ENCODE measurements at places on chromosomes 3 and 15.

DNA sequence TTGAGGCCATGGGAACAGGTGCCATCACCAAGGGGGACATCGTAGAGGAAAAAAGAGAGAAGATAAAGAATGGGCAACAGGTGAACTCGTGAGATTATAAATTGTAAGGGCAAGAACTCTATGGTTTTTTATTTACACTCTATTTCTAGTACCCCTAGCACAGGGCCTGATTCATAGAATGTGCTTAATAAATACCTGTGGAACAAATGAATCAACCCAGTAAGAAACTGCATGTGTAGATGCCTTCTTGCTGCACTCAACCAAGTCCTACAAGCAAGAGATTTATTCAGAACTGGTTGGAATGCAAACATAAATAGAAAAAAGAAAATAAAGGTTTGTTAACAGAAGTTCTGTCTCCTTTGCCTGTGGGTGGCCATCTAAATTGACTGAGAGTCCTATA is 18.7 kb upstream of the KPNA1 start:
- no peak for DNase-seq

GRCh38 chr15:81573098-81573746 is 199.2 kb upstream of the TMC3 start:
- DNase-seq = no peak

DNA sequence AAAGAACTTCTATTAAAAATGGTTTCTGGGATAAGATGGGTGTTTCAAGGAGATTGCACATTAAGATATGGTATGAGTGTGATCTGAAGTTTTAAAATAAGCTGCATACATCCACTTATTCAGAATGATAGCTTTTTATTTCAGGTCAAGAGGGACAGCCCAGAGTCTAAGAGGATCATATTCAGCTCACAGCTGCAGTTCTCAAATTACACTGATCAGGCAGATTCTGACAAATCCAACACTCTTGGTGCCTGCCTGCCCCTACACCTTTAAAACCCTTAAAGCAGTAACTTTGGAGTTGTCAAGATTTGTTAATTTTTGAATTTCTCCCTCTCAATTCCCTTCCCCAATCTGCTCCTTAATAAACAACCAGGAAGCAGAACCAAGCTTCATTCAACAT is 9.1 kb upstream of the TMEM87A start:
- no peak for DNase-seq

GRCh38 chr3:167814441-167814951 is 79.0 kb downstream of the SERPINI1 start:
- peak; percentile 79 for DNase-seq

GRCh38 chr15:44735482-44736180 is 697 bp upstream of the TRIM69 start:
- no peak for DNase-seq

DNA sequence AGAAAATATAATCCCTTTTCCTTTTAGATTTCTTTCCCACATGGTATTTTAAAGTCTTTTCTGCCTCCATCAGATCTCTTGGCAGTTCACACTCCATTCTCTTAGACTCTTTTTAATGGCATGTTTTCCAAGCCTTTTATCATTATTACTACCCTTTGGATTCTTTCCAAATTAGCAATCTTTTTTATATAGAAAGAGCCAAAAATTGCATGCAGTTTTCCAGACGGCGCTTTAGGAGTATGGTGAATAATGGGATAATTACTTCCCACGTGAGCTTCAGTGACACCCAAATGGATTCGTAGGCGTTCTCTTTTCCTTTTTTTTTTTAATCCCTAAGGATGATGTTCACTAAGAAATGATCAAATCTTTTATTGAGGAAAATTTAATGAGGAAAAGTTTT is 354.8 kb upstream of the DNAJC19 start:
- DNase-seq = no peak

- DNase-seq = no peak
These were observed 325.5 kb downstream of the CHST2 start for GRCh38 chr3:143445118-143445517.

- DNase-seq = peak; percentile 19
These were observed 55.3 kb upstream of the CA12 start for GRCh38 chr15:63436872-63437375.

DNA sequence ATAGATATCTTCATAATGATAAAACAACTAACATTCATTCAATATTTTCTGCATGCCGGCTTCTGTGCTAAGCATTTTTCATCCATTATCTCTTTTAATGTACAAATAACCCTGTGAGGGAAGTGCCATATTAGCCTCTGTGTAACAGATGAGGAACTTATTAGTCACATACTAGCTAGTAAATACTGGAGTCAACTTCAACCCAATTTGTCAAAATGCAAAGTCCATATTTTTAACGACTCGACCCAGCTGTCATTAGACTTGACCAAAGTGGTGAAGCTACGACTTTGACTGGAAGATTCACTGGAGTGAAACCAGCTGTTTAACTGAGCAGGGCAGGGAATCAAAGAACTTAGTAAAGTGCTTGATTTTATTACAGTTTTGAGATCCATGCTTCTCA is 41.6 kb downstream of the PARP15 start:
- DNase-seq = no peak

DNA sequence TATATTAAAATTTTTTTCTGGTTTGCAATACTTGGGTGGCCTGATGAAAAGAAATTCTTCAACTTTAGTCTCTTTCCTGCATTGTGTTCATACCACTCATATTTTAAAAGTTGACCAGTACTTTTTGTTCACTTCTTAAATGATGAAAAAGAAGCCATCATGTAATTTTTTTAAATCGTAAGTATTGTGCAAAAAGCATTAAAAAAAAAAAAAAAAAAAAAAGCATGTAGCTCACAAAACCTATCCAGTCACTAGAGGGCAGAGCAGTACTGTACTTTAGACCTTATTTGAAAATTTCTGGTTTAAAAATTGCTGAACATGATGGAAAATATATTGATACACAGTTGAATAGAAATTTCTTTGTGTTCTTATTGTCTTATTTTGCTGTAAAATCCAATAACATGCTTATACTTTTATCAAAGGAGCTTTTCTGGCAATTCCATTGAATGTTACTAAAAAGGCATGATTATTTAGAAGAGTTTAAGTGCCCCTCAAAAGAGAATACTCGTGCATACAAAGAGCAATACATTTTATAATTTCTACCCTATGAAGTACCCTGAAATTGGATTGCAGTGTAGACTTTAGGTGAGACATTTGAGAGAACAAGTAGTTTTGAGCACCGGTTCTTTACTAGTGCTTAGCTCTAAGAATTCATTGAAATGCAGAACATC is 137.7 kb downstream of the BBX start:
- DNase-seq = no peak

- DNase-seq = no peak
These were observed 454.1 kb upstream of the AGTR1 start for GRCh38 chr3:148243609-148244008.

DNA sequence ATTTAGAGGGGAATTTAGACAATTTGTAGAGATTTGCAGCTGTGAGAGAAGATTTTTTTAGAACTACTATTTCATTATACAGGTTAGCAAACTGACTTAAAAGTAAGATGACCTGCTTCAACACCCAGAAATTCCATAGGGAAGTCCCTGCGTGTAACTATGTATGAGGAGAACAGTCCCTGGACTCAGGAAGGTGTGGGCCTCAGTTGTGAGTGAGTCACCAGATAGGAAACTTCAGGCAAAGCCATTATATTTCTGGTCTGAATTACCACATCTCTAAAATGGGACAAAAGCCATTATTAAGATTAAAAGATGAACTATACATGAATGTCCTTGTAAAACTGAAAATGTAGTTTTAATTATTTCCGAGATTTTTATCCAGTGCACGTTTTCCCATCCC is 488.3 kb upstream of the GOLIM4 start:
- DNase-seq = no peak

GRCh38 chr3:4284865-4285264 is 18.3 kb upstream of the SETMAR start:
- DNase-seq = no peak

GRCh38 chr15:84871428-84871985 is 13.0 kb upstream of the SLC28A1 start:
- DNase-seq = no peak

- DNase-seq = no peak
These were observed 341.0 kb upstream of the RASGRP1 start for GRCh38 chr15:38905632-38906031.

GRCh38 chr3:57281715-57282114 is 10.8 kb downstream of the ASB14 start:
- DNase-seq = no peak

DNA sequence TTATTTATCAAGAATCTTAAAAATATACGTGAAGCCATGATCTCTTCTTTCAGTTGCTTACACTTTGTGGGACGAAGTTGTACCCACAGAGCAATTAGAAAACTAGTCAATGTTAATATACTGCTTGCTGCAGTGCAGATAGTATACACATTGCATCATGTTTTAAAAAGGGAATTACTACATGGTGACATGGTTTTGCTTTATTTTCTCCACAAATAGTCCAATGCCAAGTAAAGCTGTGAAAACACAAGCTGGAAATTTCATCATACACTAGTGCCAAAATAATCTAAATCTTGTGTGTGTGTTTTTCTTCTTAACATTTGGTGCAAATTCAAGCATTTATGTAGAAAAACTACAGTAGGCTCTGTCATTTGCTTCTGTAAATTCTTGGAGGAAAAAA is 233.0 kb downstream of the EPHA3 start:
- DNase-seq = no peak

- no peak for DNase-seq
These were observed 228.5 kb downstream of the PTPRG start for GRCh38 chr3:61789861-61790260.

GRCh38 chr3:141191097-141191749 is 40.4 kb upstream of the PXYLP1 start:
- peak; percentile 22 for DNase-seq

- DNase-seq = no peak
These were observed 6.7 kb upstream of the USP13 start for GRCh38 chr3:179646177-179646576.

DNA sequence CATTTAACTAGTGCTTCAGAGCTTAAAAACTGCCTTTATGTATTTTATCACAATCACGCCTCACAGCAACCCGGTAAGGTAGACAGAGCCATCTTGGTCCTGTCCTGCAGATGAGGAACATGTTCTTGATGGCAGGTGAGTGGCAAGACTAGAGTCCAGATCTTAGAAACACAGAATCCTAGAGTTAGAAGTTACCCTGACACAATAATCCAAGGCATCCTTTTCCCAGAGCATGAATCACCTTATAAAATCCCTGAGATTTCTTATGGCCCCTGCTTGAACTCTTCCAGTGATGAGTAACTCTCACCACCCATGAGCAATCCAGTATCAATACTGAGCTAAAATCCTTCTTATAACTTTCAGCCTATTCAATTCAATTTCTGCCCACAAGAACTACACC is 16.9 kb downstream of the POPDC2 start:
- DNase-seq = peak; percentile 49

DNA sequence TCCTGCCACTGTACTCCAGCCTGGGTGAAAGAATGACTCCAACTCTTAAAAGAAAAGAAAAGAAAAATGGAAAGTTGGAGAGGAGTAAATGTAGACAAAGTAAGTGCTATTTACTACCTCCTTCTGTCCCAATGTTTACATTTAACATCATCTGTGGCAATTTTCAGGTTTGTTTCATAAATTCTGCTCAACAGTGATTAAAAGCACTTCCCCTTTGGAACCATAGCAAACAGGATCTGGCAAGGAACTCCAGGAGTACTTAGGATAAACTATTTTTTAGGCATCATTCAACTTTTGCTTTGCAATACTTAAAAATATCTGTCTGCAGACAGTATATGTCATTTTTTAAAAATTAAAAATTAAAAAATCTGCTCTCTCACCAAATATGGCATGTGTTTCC is 5.5 kb upstream of the CX3CR1 start:
- no peak for DNase-seq

DNA sequence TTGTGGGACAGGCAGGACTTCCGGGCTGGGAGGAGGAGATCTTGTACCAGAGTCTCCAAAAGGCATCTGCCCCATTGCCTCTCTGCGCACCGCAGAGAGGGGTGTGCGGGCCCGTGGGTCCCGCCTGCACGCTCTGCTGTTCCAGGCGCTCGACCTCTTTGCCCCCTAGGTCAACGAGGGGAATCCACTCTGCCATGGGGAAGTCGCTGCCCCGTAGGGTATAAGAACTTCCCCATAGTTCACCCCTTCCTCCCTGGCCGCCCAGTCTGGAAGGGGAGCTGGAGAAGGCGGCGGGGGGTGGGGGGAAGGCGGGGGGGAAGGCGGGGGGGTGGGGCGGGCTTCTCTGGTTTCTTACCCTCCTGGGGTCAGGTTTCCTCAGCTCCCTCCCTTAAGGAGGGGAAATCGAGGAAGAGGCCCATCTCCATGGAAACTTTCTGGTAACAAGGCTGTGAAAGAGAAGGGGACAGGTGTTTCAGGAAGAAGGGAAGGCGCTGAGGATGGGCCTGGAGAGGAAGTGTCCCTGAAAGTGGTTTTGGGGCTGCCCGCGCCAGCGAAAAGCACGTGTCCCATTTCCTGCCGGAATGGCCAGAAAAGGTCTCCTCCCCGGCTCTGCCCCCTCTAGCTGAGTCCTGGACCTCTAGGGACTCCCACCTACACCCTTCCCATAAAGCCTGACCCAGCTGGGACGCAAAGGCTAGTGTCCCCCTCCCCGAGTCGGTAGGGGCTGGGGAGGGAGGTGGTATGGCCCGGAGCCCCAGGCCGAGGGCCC is 27.5 kb downstream of the NR1I2 start:
- no peak for DNase-seq

DNA sequence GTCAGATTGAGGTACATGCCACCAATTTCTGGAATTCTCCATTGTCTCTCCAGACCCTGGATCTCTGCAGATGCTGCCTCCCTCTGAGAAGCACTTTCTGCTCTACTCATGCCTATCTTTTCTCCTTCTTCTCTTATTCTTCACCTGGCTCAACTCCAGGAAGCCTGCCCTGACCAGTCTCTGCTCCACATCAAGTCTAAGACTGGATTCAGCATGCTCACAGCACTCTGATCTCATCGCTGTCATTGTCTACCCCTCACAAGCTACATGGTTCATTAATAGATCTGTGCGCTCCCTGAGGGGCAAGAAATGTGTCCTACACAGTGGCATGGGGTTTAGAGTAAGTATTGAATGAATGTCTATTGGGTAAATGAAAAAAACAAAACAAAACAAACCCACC is 38.7 kb downstream of the CCR4 start:
- no peak for DNase-seq

- no peak for DNase-seq
These were observed 74.9 kb downstream of the SMAD3 start for GRCh38 chr15:67140078-67140833.

GRCh38 chr3:108588601-108589000 is 637 bp downstream of the CIP2A start:
- no peak for DNase-seq

DNA sequence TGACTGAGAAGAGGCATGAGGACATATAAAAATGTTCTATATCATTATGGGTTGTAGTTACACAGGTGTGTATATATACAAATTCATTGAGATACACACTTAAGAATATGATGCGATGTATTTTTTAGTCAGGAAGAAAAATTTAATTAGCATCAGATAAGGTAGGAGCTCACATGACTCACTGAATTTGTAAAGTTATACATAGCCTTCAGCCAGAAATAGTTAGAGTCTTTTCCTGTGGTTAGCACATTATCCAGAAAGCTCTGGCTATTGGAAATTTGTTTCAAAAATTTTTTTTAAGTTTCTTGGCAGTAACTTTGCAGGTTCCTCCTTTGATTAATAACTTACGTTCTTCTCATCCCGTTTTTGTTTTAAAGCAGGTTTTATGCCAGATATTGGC is 88.6 kb downstream of the STT3B start:
- DNase-seq = no peak

- no peak for DNase-seq
These were observed 883 bp upstream of the FRMD4B start for GRCh38 chr3:69386556-69387385.

- DNase-seq = peak; percentile 87
These were observed 98.3 kb upstream of the VGLL3 start for GRCh38 chr3:87088993-87089841.
